ENCODE measurements at places on chromosomes 2 and 18. TPM values are rescaled to one million over a fixed set of nuclear protein-coding genes. Genes with fewer than 3 reads are reported as not detected.
A peak's percentile ranks its signal among the peaks of the same experiment; 100 is the strongest.

GRCh38 chr2:101831351-101831865 lies 133.9 kb downstream of the MAP4K4 start:
- peak overlapping the region; percentile 66 for H3K27ac ChIP-seq
- H3K4me1 ChIP-seq: peaks cover 33% of the 10 kb centered on the region
- peak; percentile 80 for DNase-seq
- H3K36me3 ChIP-seq: no peaks in the 10 kb centered on the region
- no peak overlapping the region for H3K4me3 ChIP-seq

DNA sequence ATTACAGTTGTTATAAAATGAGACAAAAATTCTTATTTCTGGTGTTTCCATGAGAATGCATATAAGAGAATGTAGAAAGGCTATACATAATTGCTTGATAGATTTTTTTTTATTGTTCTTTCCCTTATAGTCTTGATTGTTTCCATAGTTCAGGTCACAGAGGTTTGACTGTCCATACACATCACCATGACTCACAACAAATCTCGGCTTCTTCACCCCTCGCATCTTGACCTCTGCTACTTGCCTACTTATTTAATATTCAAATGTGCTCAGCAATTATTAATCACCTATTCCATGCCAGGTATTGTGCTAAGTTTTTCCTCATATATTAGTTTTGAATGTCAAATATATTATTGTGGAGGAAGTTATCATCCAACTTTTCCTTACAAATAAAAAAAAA lies 789.6 kb downstream of the RNF144A start:
- no peak overlapping the region for H3K4me3 ChIP-seq
- no peaks in the 10 kb centered on the region for H3K27me3 ChIP-seq
- no peaks in the 10 kb centered on the region for H3K4me1 ChIP-seq

- H3K4me3 ChIP-seq: peak within 1 kb of the TSS; percentile 19
- no peak within 1 kb of the TSS for H3K27ac ChIP-seq
- H3K36me3 ChIP-seq: no peaks in the 10 kb centered on the region
- DNase-seq: no peak
- peaks cover 3% of the 10 kb centered on the region for H3K27me3 ChIP-seq
Measured at GRCh38 chr2:69013142-69013839, at the start of gene ANTXR1. ANTXR1 (plus strand) TSS chr2:69013179; CDS start chr2:69013500, 321 bp downstream.

- H3K4me3 ChIP-seq: no peak overlapping the region
- H3K27ac ChIP-seq: no peak overlapping the region
Measured at GRCh38 chr2:212711856-212712255, 173.3 kb upstream of the ERBB4 start.

GRCh38 chr18:5891184-5891853 lies 4.0 kb downstream of the TMEM200C start:
- no peak overlapping the region for H3K4me3 ChIP-seq
- no peak for DNase-seq
- H3K27ac ChIP-seq: no peak overlapping the region

GRCh38 chr2:198004173-198004572 lies 199.8 kb downstream of the PLCL1 start:
- DNase-seq: no peak
- no peaks in the 10 kb centered on the region for H3K4me1 ChIP-seq
- H3K27ac ChIP-seq: no peak overlapping the region

DNA sequence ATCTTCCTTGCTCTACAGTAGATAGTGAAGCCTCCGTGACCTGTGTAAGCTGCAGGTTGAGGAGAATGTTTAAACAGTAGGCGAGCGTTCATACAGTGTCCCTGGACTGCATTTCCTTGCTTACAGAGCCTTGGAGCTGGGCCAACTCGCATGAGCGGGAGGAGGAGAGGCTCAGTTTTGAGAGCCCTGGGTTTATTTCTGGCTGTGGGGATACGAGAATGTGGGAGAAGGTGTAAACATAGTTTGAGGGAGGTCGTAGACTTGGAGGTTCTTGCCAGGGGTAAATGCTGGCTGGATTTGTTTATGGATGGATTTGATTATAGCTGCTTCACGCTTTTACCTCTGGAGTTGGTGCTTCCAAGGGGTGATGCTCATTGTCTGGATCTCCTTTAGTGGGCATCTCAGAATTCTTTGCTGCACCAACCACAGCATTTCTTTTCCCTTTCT lies 20.8 kb downstream of the CRIM1 start:
- H3K4me1 ChIP-seq: peaks cover 90% of the 10 kb centered on the region
- no peaks in the 10 kb centered on the region for H3K36me3 ChIP-seq
- peak overlapping the region; percentile 3 for H3K27ac ChIP-seq
- DNase-seq: no peak
- no peak overlapping the region for H3K4me3 ChIP-seq

CCL20 gene
- total RNA-seq: 3.5 TPM

EDAR gene
- total RNA-seq: 0.95 TPM

CHMP1B gene
- total RNA-seq: 56.5 TPM

- H3K27ac ChIP-seq: no peak overlapping the region
- H3K4me3 ChIP-seq: no peak overlapping the region
- no peaks in the 10 kb centered on the region for H3K4me1 ChIP-seq
- no peaks in the 10 kb centered on the region for H3K27me3 ChIP-seq
Measured at GRCh38 chr2:220219371-220219770, 591.9 kb downstream of the SLC4A3 start.

DNA sequence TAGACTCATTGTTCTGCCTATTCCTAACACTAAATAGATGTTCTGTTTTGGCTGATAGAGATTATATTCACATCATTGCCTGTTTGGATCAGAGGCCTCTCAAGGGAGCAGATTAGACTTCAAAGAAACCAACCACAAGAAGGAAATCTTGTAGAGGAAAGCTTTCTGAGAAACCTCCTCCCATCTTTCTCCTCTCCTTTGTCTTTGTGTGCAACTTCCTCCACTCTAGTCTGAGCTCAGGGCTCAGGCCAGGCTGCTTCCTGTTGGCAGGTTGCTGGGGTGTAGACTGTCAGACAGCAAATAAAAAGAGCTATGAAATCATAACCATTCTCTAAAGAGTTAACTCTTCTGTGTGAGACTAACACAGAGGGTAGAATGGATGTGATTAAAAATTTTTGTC lies 113.0 kb downstream of the TGFA start:
- no peaks in the 10 kb centered on the region for H3K27me3 ChIP-seq
- no peaks in the 10 kb centered on the region for H3K36me3 ChIP-seq
- no peak overlapping the region for H3K27ac ChIP-seq
- H3K4me1 ChIP-seq: no peaks in the 10 kb centered on the region
- DNase-seq: no peak
- no peak overlapping the region for H3K4me3 ChIP-seq

RAB6C gene
- total RNA-seq: not detected

DNA sequence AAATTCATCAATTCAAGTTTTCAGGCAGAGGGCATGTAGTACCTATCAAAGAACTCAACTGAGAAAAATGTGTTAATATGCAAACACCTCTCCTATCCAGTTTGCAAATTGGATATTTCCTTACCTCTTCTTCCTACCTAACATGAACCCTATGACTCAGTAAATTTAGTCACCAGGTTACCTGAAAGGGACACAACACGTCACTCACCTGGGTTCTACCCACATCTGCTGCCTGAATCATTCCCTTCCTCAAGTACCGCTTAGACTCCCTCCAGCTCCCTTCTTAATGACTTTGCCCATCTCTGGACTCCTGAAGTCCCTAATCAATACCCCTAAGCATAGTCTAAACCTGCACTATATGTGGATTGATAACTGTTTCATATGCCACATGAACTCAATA lies 10.4 kb downstream of the ANKRD44 start:
- no peak overlapping the region for H3K4me3 ChIP-seq
- no peaks in the 10 kb centered on the region for H3K27me3 ChIP-seq
- no peak for DNase-seq
- no peak overlapping the region for H3K27ac ChIP-seq

GRCh38 chr2:98734162-98734561 lies 3.2 kb upstream of the MGAT4A start:
- peaks cover 56% of the 10 kb centered on the region for H3K4me1 ChIP-seq
- DNase-seq: no peak
- H3K4me3 ChIP-seq: no peak overlapping the region
- H3K27ac ChIP-seq: no peak overlapping the region
- no peaks in the 10 kb centered on the region for H3K27me3 ChIP-seq

GRCh38 chr2:49753344-49753985 lies 599.1 kb upstream of the FSHR start:
- H3K27me3 ChIP-seq: no peaks in the 10 kb centered on the region
- no peak overlapping the region for H3K4me3 ChIP-seq
- no peak for DNase-seq
- no peaks in the 10 kb centered on the region for H3K36me3 ChIP-seq

DNA sequence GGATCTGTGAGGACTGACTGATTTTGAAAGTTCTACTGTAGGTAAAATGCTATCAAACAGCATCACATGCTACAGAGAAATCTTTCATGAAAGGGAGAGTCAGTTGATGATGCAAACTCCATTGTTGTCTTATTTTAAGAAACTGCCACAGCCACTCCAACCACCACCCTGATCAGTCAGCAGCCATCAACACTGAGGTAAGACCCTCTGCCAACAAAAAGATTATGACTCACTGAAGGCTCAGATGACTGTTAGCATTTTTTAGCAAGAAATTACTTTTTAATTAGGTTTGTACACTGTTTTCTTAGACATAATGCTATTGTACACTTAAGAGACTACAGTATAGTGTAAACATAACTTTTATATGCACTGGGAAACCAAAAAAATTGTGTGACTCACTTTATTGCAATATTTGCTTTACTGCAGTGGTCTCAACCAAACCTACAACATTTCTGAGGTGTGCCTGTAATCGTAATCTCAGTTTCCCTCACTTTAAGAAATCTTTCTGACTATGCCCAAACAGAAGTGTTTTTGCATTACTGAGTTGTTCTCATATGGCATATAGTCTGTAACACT lies 42.8 kb downstream of the METTL8 start:
- H3K27me3 ChIP-seq: no peaks in the 10 kb centered on the region
- H3K36me3 ChIP-seq: no peaks in the 10 kb centered on the region
- no peak overlapping the region for H3K27ac ChIP-seq
- no peak overlapping the region for H3K4me3 ChIP-seq
- no peak for DNase-seq

DOK6 gene
- not detected for total RNA-seq

DNA sequence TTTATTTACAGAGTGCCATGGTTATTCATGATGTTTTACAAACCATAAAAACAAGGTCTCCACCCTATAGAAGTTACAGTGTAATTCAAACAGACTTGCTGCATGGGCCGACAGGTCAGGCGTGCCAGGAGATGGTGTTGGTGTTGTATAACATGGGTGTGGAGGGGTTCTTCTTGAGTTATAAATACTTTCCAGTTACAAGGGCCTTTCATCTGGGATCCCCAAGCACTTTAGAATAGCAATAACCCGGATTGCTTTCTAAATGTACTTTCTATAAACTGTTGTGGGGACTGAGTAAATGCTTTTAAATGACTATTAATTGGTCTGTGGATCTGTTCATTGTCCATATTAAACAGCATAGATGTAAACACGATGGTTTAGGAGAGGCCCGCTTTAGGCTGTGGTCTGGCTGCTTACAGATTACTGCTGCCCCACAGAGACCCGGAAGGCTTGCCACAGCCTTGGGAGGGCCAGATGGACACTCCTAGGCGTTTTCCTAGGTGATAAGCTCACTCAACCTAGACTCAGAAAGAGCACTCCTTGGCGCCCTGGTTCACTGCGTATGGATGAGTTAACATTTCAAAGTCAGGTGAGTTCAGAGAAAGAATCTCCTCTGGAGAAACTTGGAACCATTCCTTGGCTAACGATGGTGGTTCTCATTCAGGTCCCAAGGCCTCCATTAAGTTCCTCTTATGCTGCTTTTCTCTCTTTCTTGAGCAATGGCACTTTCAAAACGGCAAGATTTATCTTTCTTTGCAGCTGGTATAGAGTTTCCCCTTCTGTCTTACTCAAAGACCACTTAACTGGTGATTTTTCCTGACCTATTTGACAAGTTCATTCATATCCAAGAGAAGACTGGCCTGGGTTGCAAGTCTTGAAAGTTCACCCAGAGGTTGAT lies 3.6 kb upstream of the KIAA2012 start:
- H3K4me1 ChIP-seq: no peaks in the 10 kb centered on the region
- H3K36me3 ChIP-seq: no peaks in the 10 kb centered on the region
- DNase-seq: peak; percentile 68

Data from Caco-2 (cell line).